ENCODE measurements at places on chromosomes 16 and 17.
A peak's percentile ranks its signal among the peaks of the same experiment; 100 is the strongest.

- no peak for DNase-seq
Observed at GRCh38 chr16:84180519-84181140, 6.2 kb downstream of the TAF1C start.

- no peak for DNase-seq
Observed at GRCh38 chr17:17366235-17366634, 63.1 kb downstream of the NT5M start.

DNA sequence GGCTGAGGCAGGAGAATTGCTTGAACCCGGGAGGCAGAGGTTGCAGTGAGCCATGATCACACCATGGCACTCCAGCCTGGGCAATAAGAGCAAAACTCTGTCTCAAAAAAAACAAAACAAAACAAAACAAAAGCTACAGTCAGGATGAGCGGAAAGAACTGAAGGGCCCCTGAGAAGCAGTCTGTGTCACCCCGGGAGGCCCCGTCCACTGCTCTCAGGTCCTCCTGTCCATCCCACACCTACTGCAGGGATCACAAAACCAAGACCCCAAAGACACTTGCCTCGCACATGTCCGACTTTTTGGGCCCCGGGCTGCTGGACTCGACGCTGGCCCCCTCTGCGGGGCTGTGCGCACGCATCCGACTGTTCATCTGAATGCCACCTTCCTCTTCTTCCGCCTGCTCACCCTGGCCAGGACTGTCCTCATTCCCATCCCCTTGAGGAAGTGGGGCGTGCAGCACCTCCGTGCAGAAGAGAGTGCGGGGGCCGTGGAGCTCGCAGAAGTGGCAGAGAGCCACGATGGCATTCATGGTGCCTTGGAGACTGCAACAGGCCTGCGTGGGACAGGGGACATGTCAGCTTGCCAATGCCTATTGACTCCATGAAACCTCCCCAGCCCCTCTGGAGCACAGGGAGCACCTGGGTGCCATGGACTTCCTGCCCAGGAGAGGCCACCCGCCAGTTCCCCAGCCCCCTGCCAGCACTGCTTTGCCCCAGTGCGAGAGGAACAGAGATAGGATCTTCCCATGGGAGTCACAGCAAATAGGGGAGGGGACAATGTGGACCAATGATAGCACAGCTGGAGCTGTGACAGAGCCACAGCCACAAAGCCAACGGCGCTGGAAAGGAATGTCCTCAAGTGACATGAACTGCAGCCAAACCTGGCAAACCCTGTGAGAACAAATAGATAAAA lies 9.1 kb downstream of the FLCN start:
- DNase-seq: no peak

GRCh38 chr16:79838496-79839259 lies 238.1 kb upstream of the MAF start:
- DNase-seq: peak; percentile 52

DNA sequence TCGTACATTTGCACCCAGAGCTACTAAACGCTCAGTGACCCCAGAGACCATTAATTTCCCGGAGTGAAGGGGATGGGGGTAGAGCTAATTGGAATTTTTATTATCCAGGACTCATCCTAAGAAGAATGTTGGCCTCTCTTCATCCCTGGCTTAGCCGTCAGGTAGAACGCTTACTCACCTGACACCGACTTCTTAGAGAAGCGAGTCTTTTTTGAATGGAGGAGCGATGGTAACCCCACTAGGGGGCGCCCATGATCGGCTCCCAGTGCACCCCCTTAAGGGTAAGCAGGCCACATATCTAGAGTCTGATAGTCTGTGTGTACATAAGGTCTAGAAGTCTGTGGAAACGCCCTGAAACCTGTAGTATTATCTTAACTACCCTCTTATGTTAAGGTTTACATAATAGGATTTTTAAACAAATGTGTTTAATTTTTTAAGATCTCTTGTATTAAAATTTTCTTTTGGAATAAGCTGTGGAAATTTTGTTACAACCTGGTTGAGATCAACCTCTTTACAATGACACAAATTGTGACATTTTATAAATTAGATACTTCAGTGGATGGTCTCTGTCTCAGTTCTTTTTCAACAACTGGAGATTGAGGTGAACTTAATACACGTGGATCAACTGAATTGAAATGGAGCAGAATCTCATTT lies 229.8 kb downstream of the CPPED1 start:
- peak; percentile 37 for DNase-seq

DNA sequence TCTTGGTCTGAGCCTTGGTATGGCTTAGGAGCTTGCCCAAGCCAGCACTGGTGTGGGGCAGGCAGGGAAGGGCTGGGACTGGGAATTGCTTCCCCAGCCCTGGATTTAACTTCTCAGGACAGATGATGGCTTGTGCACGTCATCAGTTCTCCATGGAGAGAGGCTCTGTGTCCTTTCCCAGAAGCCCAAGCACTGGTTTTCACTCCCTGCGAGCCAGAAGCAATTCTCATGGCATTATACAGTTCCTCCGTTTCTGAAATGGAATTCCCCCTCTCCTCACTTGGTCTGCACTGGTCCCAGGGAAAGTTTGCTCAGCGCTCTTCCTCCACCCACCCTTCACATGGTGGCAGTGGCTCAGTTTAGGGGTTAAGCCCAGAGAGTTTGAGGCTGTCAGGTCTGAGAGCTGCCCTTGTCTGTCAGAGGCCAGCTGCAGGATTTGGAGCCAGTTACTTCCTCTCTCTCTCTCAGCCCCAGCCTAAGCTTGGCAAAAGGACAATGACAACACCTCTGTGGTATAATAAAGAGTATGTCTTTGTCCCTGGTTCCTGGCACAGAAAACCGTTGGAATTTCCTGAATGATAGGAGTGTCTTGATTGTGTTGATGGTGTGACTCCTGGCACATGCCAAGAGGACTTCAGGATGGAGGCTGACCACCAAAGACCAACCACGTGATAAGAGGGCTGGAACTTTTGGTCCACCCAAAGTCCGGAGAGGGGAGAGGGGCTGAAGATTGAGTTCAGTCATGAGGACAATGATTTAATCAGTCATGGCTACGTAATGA lies 219.6 kb upstream of the TNRC6C start:
- no peak for DNase-seq

GRCh38 chr17:51947160-51947735 lies 211.3 kb downstream of the CA10 start:
- DNase-seq: no peak

- DNase-seq: no peak
Observed at GRCh38 chr17:1169221-1169928, 10.4 kb downstream of the ABR start.

DNA sequence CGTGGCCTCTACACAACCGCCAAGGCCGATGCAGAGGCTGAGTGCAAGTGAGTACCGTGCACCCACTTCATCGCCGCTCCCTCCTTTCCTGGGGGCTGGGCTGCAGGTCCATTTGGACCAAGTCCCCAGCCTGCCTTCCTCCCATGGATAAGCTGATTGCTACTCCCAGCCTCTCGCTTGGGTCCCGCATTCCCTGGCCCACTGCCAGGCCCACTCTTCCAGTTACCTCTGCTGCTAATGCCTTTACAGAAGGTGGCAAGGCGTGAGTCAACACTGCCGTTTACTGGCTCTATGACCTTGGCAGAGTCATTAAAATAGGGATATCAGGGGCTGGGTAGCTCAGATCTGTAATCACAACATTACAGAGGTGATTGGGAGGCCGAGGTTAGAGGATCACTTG lies 11.2 kb downstream of the SULT1A2 start:
- DNase-seq: no peak

GRCh38 chr17:20307326-20307910 lies 159.9 kb downstream of the LGALS9B start:
- DNase-seq: no peak

DNA sequence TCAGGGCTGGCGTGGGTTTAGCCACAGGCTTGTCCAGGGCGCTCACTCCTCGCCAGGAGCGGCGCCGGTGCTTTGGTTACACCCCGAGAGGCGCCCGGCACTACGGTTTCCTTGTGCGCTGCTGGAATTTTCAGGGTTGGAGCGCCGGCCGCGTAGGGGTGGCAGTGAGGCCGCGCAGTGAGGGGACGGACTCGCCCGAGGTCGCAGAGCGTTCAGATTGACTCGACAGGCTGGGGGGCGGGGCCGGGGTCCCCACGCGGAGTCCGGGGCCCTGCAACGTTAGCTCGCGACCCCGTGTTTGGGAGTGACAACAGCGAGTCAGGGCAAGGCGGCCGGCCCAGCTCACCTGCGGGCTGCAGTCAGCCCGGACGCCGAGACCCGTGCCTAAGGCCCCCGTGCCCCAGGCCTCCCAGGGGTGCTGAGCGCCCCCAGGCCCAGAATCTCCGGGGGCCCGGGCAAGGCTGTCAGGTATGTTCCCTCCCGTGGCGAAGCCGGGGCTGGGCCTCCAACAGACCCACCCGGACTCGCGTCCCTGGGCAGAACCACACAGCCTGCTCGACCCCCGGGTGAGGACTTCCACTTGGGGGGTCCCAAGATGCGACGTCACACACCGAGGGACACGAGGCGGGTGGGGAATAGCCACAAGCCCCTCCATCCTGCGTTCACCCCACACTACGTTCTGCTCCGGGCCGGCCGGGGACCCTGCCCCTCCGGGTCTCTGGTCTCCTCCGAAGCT lies 1.3 kb upstream of the ACTG1 start:
- DNase-seq: peak; percentile 72

GRCh38 chr16:19882186-19882585 lies 2.5 kb downstream of the GPRC5B start:
- no peak for DNase-seq

GRCh38 chr16:81214745-81215166 lies 23.7 kb upstream of the BCO1 start:
- no peak for DNase-seq

- DNase-seq: peak; percentile 83
Observed at GRCh38 chr16:814974-815373, 14.4 kb upstream of the GNG13 start.

Measured in fibroblast of upper back skin (primary cell).